Hematopoietic multipotent progenitor cell treated with erythropoietin and hydrocortisone succinate and interleukin-3 and kit ligand, for 17 days (in vitro differentiated cells): ENCODE measurements at places on chromosomes 7 and 10.

DNA sequence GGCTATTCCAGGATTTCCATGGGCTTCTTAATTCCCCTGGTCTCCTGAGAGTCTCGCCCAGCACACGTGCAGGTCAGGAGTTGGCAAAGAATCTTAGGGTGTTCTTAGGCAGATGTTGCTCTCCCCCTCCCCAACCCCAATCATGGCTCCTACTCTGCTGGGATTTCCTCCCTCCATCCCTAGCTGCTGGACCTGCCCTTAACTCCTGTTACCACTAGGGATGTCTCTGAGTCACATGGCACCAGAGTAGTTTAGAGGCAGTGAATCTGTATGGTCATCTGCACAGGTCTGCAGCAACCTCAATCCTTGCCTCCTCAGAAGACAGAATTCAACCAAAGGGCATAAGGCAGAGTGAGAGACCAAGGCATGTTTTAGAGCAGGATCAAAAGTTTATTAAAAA, 51.8 kb upstream of the CHST3 start:
- no peak for DNase-seq

DNA sequence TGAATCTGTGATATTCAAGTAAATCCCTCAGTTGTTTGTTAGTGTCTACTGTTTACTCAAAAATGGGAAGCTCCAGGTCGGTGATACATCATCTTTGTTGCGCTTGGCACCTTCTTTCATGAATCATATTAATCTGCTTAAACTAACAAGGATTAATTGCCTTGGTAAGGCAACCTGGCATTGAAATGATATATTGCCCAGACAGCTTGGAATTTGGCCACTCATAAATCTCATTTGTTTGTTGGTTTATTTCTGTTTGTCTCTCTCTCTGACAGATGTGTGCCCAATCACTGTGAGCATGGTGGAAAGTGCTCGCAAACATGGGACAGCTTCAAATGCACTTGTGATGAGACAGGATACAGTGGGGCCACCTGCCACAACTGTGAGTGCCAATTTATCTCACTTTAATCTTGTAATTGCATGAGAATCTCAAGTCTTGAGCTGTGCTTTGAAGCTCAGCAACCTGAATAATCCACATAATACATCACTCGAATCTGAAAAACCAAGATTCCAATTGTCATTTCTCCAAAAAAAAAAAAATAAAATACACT, 1104.8 kb upstream of the C7orf33 start:
- DNase-seq, result no peak

DNA sequence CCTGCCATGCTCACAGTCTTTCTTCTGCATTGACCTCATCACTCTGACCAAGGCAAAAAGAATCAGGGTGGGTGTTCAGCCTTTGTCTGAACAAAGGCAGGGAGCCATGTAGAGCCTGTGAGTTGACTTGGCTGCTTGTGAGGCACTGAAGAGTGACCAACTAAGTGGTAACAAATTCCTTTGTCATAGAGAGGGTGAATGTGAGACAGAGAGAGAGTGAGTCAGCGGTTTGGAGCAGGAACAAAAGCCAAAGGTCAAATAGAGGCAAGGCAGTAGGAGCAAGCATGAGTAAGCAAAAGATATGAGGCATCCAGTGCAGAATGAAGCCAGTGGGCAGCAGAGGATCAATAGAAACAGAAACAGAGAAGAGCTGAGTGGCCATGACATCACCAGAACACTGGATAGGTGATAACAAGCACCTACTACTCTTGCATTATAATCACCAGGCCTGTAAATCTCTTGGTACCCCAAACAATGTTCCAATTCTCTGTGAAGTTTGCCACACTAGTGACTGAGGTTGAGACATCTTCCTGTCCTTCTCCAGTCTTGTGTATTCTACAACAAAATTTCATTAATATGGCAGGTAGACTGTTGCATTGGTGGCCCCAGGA, 116.2 kb upstream of the LAMB4 start:
- no peak for DNase-seq

DNA sequence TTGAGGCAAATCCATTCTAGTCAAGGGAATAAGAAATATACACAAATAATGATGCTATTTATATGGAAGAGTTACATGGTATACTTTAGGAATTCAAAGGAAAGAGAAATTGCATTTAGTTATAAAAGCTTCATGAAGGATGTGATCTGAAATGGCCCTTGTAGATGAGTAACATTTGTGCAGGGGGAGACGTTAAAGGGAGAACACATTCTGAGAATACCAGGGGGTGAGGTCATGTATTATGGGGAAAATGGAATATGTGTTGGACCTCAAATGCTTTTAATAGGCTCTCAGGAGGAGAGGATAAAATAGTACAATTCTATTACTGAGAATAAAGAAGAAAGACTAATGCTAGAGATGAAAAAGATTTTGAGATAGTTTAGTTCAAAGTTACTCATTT, 122.5 kb upstream of the NOBOX start:
- no peak for DNase-seq

DNA sequence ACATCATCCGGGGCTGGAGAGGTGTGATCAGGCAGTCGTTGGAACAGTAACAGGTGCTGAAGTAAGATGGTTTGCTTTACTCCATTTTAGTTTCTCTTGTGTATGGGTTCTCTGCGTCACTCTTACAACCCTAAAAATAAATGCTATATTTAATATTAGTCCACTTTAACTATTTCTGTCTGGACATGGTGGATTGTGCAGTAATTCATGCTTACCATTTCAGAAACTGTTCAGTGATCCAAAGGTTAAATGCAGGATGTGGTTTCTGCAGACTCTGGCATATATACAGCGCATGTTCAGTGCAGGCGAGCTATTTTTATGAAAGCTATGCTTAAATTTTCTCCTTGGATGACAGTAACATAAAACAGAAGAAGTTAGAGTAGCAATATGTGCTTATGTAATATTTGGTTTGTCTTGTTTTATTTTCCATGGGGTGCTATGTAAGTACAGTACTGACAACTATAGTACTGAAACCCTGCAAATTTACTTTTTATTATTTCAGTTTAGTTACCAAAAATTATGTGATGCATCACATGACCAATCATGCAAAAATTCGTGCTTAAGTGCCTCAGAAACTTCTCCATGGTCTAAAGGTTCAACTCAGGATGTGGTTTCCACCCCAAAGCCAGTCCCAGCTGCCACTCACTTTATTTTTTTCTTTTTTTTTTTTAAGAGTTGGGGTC, 46.6 kb upstream of the GRID1 start:
- DNase-seq, result no peak

DNA sequence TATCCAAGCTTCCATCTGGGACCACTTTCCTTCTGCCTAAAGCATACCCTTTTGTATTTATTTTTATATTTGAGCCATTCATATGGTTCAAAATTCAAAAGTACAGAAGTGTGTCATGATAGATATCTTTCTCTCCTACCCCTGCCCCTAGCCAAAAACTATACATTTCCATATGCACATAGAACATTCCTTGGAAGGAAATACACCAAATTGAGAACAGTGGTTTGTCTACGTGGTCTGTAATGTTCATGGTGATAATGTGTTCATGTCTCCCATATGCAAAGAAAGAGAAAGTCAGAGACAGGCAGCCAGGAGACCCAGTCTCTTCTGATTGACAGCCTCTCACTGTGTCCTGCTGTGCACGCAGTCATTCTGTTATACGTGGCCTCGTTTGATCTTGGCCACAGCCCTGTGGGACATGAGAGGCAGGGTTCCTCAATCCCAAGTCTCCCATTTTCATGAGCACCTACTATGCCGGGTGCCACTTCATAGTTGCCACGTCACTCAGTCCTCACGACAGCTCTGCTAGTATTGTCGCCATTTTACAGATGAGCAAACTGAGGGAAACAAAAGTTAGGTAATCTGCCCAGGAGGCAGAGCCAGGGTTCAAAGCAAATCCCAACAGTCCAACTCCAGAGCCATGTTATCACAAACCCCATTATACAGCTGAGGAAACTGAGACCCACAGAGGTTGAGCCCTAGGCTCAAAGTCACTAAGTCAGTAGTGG, 8.0 kb upstream of the CDH23 start:
- no peak for DNase-seq

GRCh38 chr7:1676550-1677078, 6.5 kb downstream of the ELFN1 start:
- DNase-seq, result no peak

- no peak for DNase-seq
Observed at GRCh38 chr10:78658645-78659597, 409.8 kb upstream of the ZMIZ1 start.

GRCh38 chr7:3937605-3938004, 636.6 kb downstream of the SDK1 start:
- DNase-seq, result no peak

DNA sequence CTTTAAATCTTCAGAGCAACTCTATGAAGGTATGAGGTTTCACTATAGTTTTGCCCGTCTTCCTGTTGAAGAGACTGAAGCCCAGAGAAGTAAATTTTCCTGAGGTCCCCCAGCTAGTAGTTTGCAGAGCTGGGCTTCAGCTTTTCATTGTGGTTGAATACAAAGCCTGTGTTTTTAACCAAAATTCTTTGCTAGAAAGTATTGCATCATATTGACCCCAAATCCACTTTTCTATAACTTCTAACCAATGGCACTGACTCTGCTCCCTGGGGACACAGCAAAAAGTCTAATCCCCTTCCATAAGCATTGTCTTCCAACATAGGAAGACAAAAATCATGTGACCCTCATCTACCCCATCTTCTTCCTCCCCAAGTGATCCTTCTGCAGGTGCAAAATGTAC, 93.0 kb downstream of the KCNMA1 start:
- no peak for DNase-seq

DNA sequence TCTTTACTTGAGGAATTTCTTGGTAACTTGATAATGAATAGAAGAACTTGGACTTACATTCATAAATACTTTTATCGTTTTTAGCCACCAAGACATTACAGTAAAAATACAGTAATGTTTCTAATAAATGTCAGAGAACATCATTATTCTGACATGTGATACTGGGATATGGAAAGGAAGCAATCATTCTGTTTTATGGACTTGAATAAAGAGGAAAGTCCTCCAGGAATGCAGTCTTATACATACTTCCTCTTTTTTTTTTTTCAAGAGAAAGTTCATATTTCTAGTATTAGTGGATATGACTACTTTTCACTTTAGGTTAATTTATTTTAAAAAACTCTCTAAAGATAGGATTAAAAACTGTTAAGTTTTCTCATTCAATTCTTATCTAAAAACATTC, 220.0 kb upstream of the SEMA3C start:
- DNase-seq, result no peak

GRCh38 chr7:136179851-136180721, 202.9 kb upstream of the MTPN start:
- no peak for DNase-seq

- no peak for DNase-seq
Observed at GRCh38 chr10:107340326-107340725, 175.8 kb upstream of the SORCS1 start.

DNA sequence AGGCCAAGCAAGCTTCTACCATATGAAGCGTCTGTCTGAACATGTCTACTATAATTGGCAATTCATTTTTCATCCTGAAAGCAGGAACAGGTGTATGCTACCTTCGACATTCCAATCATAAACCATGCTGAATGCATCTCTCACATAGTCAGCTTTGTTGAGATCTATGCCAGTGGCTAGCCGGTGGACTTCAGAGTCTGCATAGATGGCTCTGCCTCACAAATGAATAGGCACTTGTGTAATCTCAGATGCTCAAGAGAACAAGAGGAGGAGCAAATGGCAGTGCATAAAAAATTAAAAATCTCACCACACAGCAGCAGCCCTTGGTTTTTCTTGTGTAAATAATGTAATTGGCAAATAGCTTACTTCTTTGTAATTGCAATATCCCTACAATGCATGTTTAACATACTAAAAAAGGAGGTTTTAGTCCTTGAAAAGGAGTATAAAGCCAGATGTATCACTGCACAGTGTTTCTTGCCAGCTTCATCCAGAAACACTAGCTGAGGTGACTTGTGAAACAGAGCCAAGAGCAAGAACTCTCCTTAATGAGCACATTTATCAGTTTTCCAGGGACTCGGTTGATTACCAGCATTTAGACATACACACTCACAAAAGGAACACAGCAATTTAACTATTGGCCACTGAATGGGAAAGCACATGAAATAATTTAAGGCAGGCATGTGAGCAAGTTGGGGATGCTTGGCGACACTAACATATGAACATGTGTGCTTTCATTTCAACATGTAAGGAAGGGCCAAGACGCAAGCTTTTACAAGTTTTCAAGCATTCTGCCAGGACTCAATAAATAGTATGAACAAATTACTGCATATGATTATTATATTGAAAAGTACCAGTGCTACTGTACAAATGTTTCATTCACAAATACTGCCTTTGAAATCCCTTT, 249.9 kb upstream of the PLXNA4 start:
- no peak for DNase-seq

GRCh38 chr7:22447762-22448161, 52.2 kb downstream of the STEAP1B start:
- DNase-seq, result no peak

GRCh38 chr10:98224996-98225395, 43.0 kb downstream of the LOXL4 start:
- no peak for DNase-seq

DNA sequence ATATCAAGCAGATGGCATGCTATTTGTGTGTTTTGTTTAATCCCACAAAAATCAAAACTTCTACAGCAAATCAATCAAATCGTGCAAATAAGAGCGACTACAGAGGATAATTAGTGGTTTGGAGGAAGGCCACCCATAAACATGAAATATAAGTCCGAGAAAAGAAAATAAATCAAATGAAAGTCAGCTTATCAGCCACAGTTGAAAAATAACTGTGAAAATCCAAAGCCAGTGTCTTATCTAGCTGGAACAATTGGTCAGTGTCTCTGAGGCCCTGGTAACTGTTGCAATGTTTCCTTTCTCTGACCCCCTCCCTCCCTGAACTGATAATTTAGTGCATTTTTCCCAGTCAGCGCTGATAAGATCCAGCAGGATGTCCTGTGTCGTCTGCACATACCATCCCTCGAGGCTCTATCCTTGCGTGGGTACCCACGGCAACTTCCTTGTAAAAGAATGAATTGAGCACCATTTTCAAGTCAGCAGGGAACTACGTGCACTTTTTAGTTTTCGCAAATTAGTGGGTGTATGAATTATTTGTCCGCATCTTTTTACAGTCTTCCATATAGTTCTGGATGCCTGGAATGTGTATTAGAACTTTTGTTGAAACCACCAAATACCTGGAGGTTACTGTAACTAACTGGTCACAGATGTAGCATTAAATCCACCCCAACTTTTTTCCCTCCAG, 10.8 kb upstream of the JCAD start:
- DNase-seq, result no peak

GRCh38 chr10:31937371-31937770, 8.7 kb upstream of the ARHGAP12 start:
- no peak for DNase-seq

GRCh38 chr7:11473220-11473619, 358.8 kb downstream of the THSD7A start:
- DNase-seq, result no peak

GRCh38 chr7:49790209-49790608, 16.8 kb downstream of the VWC2 start:
- DNase-seq, result no peak

DNA sequence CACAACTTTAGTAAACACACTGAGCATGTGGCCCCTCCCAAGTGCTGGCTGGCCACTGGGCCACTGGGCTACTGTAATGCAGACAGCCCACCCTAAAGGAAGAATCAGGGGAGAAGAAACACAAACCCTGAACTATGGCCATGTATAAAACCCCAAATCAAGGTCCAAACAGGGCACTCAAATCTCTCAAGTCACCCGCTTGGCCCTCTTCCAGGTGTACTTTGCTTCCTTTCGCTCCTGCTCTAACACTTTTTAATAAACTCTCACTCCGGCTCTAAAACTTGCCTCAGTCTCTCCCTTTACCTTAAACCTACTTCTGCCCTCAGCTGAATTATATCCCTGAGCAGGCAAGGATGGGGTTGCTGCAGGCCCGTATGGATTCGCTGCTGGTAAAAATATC, 72.6 kb downstream of the TPK1 start:
- DNase-seq, result no peak
